H4 (cell line): ENCODE measurements at places on chromosomes 5 and 9. TPM values are rescaled to one million over a fixed set of nuclear protein-coding genes. Genes with fewer than 3 reads are reported as not detected.

Gene PCDHGC3
- 50.8 and 61.5 TPM in 2 replicates for total RNA-seq

Gene PCDHB3
- total RNA-seq = 0.21 TPM in 2 replicates

Gene MTREX
- 95.0 and 125 TPM in 2 replicates for total RNA-seq

Gene IL17B
- 0.31 TPM in 1 of 2 replicates, not detected in the other for total RNA-seq

Gene MGAT1
- 59.1 and 81.0 TPM in 2 replicates for total RNA-seq

Gene VCAN
- total RNA-seq = 13.0 and 14.4 TPM in 2 replicates

Gene RASGRF2
- total RNA-seq = 5.0 and 7.4 TPM in 2 replicates

Gene PCDHAC1
- 1.1 TPM in 2 replicates for total RNA-seq

Gene PCDHGA9
- 1.1 and 1.8 TPM in 2 replicates for total RNA-seq

Gene CDC26
- 81.9 and 83.9 TPM in 2 replicates for total RNA-seq

Gene ZNF883
- total RNA-seq = 3.2 and 3.6 TPM in 2 replicates

Gene UBE2QL1
- total RNA-seq = 0.54 and 0.64 TPM in 2 replicates

Gene IL13
- not detected in 2 replicates for total RNA-seq

Gene ST8SIA4
- 28.9 and 29.0 TPM in 2 replicates for total RNA-seq

Gene NRG2
- 0.14 and 0.25 TPM in 2 replicates for total RNA-seq

Gene GZMA
- total RNA-seq = not detected in 2 replicates

Gene HRH2
- total RNA-seq = 0.18 and 0.54 TPM in 2 replicates

Gene S100Z
- total RNA-seq = 0.23 TPM in 1 of 2 replicates, not detected in the other

Gene BHMT2
- not detected in 2 replicates for total RNA-seq

Gene LHX3
- not detected in 2 replicates for total RNA-seq

Gene LECT2
- total RNA-seq = not detected in 2 replicates

Gene TMED9
- 151 and 191 TPM in 2 replicates for total RNA-seq

Gene OR1Q1
- not detected in 2 replicates for total RNA-seq

Gene IFNE
- not detected in 2 replicates for total RNA-seq

Gene SH2D3C
- 0.12 and 0.23 TPM in 2 replicates for total RNA-seq

Gene PCDHGA10
- 1.4 and 1.9 TPM in 2 replicates for total RNA-seq

Gene STPG3
- total RNA-seq = not detected in 2 replicates

Gene GHR
- 1.3 and 3.3 TPM in 2 replicates for total RNA-seq

Gene LURAP1L
- 10.6 and 15.2 TPM in 2 replicates for total RNA-seq

Gene MTRR
- 29.7 and 37.4 TPM in 2 replicates for total RNA-seq

Gene DRD1
- total RNA-seq = 0.25 and 0.29 TPM in 2 replicates

Gene RARS1
- total RNA-seq = 204 and 227 TPM in 2 replicates

Gene MYO10
- 28.7 and 34.7 TPM in 2 replicates for total RNA-seq

Gene C1QTNF2
- 2.2 and 2.6 TPM in 2 replicates for total RNA-seq

Gene CHSY3
- total RNA-seq = 9.3 and 9.8 TPM in 2 replicates

Gene C9
- total RNA-seq = not detected in 2 replicates

Gene BTNL8
- not detected in 2 replicates for total RNA-seq

Gene IFNA2
- not detected in 2 replicates for total RNA-seq

Gene PPP3R2
- not detected in 2 replicates for total RNA-seq

Gene TAF1L
- not detected in 2 replicates for total RNA-seq

Gene NR5A1
- not detected in 2 replicates for total RNA-seq

Gene KCNIP1
- total RNA-seq = not detected in 2 replicates

Gene RETREG1
- total RNA-seq = 1.5 and 3.1 TPM in 2 replicates

Gene CATSPER3
- total RNA-seq = 0.08 TPM in 1 of 2 replicates, not detected in the other

Gene PDZD2
- 1.2 TPM in 2 replicates for total RNA-seq

Gene ANGPTL2
- 8.8 and 13.9 TPM in 2 replicates for total RNA-seq

Gene CD14
- total RNA-seq = not detected in 2 replicates

Gene TNFSF8
- total RNA-seq = not detected in 2 replicates

Gene NOTCH1
- 2.4 and 3.2 TPM in 2 replicates for total RNA-seq

Gene AFAP1L1
- 2.0 and 3.2 TPM in 2 replicates for total RNA-seq

Gene TNFSF15
- 0.75 and 0.80 TPM in 2 replicates for total RNA-seq

Gene CD274
- 0.95 and 1.1 TPM in 2 replicates for total RNA-seq

Gene BRINP1
- not detected in 2 replicates for total RNA-seq

Gene CDKN2B
- total RNA-seq = not detected in 2 replicates

Gene NUTM2F
- total RNA-seq = not detected in 2 replicates
